CD8-positive, alpha-beta memory T cell (primary cell): ENCODE measurements at places on chromosomes 13 and 19. TPM values are rescaled to one million over a fixed set of nuclear protein-coding genes. Genes with fewer than 3 reads are reported as not detected.

The CRLF1 gene
- not detected for polyA plus RNA-seq

The C2CD4C gene
- not detected for polyA plus RNA-seq

The PSG2 gene
- not detected for polyA plus RNA-seq

The ONECUT3 gene
- not detected for polyA plus RNA-seq

The SIGLEC5 gene
- polyA plus RNA-seq = not detected

The LYPD3 gene
- 3.8 TPM for polyA plus RNA-seq

The PSG7 gene
- not detected for polyA plus RNA-seq

GRCh38 chr19:17618936-17619335 is 63.5 kb downstream of the COLGALT1 start:
- no peaks in the 10 kb centered on the region for H3K4me1 ChIP-seq
- H3K27ac ChIP-seq = no peak overlapping the region
- no peak for DNase-seq
- H3K4me3 ChIP-seq = no peak overlapping the region
- no peaks in the 10 kb centered on the region for H3K36me3 ChIP-seq

- H3K27me3 ChIP-seq = no peaks in the 10 kb centered on the region
- no peaks in the 10 kb centered on the region for H3K4me1 ChIP-seq
- no peak for DNase-seq
- H3K4me3 ChIP-seq = no peak overlapping the region
- H3K27ac ChIP-seq = no peak overlapping the region
- no peaks in the 10 kb centered on the region for H3K36me3 ChIP-seq
These were observed 324.3 kb downstream of the ZNF536 start for GRCh38 chr19:30696514-30696913.

DNA sequence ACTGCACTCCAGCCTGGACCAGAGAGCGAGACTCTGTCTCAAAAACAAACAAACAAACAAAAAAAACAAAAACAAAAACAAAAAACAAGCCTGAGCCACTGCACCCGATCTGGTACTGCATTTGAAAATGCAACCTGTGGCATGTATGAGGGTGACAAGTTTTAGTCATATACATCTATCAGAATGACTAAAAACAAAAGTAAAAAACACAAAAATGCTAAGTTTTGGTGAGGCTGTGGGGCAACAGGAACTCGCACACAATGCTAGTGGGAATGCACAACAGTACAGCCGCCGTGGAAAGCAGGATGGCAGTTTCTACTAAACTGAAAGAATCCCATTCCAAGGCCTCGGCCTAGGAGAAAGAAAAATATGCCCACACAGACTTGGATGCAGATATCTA is 7.8 kb downstream of the EBPL start:
- no peak overlapping the region for H3K27ac ChIP-seq
- H3K27me3 ChIP-seq = no peaks in the 10 kb centered on the region
- no peak for DNase-seq

GRCh38 chr13:94622344-94622743 is 20.7 kb downstream of the GPR180 start:
- H3K36me3 ChIP-seq = peaks cover 7% of the 10 kb centered on the region
- H3K27me3 ChIP-seq = no peaks in the 10 kb centered on the region
- no peak overlapping the region for H3K27ac ChIP-seq
- H3K4me1 ChIP-seq = no peaks in the 10 kb centered on the region

DNA sequence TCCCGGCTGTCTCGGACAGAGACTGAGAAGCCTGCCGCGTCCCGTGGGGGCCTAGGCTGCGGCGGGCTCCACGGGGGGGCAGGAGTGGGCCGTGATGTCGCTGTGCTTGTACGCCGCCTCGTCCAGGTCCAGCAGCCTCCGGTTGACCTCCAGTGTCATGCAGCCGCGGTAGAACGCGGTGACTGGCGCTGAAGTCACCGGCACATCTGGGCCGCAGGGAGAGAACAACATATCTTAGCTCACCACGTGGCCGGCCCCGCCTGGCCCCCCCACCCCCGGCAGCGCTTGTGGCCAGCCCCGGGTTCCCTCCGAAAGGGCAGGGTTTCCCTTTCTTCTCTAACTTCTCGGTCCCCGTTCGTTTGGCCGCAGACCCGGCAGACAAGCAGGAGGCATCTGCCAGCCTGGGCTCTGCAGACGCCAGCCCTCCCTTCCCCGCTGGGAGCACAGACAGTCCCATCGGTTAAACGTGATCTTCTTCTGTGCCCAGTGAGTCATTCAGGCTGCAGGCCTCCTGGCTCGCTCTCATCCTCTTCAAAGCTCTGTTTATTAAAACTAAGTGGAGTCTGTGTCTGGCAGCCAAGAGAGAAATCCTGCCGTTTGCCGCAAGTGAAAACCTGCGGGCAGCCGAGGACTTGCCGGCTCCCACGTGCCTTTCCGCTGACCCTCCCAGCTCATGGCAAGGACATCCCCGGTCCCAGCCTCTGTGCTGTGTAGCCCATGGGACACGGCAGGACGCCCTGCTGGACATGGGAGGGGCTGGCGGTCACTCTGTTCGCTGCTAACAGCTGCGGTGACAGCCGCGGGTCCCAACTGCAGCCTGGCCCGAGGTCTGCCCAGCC is 42.8 kb downstream of the GAS6 start:
- no peaks in the 10 kb centered on the region for H3K36me3 ChIP-seq
- DNase-seq = no peak
- H3K4me1 ChIP-seq = peaks cover 9% of the 10 kb centered on the region

DNA sequence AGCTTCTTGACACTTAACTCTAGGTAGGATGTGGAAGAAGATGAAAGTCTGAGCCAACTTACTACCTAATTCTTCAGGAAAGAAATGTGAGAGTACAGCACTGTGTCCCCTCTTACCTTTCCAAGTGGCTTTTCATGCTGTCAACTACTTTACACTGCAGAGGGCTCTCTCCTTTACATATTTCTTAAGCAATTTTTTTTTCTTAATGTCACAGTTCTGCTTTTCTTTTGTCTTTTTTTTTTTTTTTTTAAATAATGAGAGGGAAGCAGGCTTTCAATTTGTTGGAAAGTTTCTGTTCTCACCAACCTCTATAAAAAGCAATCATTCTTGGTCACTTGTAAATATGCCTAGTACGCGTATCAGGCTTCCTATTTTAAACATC is 212.7 kb upstream of the MIR17HG start:
- DNase-seq = no peak
- no peak overlapping the region for H3K27ac ChIP-seq
- H3K36me3 ChIP-seq = no peaks in the 10 kb centered on the region
- H3K27me3 ChIP-seq = no peaks in the 10 kb centered on the region

DNA sequence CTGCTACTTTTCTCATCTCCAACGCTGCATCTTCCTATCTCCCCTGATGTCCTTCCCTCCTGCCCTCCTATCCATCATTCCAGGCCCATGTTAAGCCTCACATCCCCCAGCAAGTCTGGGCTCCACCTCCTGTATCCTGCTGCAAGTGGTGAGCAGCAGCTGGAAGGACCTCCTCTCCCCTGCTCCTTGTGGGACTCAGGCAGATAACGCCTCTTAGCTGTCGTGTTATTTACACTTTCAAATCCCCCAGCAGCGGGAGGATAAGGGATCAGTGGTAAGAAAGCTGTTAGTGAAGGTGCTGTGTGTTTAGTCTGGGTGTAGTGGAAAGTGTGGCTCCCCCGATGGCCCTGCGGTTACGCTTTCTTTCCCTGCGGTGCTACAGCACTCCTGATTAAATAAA is 211.9 kb downstream of the ZNF536 start:
- H3K27ac ChIP-seq = no peak overlapping the region
- H3K27me3 ChIP-seq = no peaks in the 10 kb centered on the region
- no peaks in the 10 kb centered on the region for H3K36me3 ChIP-seq
- H3K4me1 ChIP-seq = no peaks in the 10 kb centered on the region
- H3K4me3 ChIP-seq = no peak overlapping the region

DNA sequence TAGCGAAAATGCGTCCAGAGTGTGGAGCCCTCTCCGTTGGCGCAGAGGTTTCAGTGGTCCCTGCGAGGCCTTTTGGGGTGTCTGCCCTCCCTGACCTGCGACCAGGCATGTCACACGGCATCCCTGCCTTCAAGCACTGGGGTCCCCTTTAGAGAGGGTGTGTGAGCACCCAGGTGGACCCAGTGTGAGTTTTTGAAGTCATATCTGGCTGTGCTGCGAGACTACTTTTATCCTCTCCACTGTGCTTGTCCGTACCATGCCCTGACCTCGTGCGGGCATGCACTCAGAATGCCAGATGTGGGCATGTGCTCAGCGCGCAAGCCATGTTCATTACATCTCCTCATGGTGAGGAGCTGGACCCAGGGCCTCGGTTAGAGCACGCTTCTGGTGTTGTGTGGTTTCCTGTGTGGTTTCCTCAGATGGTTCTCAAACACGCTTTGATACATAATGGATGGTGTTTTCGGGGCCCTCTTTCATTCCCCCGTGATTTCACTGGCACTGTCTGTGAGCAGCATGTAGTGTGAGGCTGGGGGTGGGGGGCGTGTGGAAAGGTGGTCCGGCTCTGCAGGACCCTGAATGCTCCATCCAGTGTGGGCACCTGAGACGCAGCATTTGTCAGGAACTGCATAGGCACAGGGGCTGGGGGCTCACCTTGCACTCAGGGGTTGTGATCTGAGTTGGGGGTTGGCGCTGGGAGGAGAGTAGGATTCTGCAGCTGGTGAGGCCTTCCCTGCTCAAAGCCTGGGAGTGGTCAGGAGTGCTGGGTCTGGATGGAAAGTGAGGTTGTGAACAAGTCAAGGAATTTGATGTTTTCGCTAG is 2.3 kb downstream of the TFDP1 start:
- H3K4me1 ChIP-seq = peaks cover 32% of the 10 kb centered on the region
- no peak overlapping the region for H3K27ac ChIP-seq
- H3K27me3 ChIP-seq = no peaks in the 10 kb centered on the region
- no peak for DNase-seq
- no peaks in the 10 kb centered on the region for H3K36me3 ChIP-seq

- DNase-seq = no peak
- H3K4me3 ChIP-seq = no peak overlapping the region
- H3K4me1 ChIP-seq = peaks cover 20% of the 10 kb centered on the region
- H3K27me3 ChIP-seq = no peaks in the 10 kb centered on the region
These were observed 5.1 kb downstream of the CD37 start for GRCh38 chr19:49340069-49340864.

GRCh38 chr13:43072394-43072793 is 49.0 kb downstream of the DNAJC15 start:
- DNase-seq = no peak
- H3K4me1 ChIP-seq = peaks cover 15% of the 10 kb centered on the region
- no peaks in the 10 kb centered on the region for H3K36me3 ChIP-seq
- no peaks in the 10 kb centered on the region for H3K27me3 ChIP-seq
- H3K27ac ChIP-seq = no peak overlapping the region

DNA sequence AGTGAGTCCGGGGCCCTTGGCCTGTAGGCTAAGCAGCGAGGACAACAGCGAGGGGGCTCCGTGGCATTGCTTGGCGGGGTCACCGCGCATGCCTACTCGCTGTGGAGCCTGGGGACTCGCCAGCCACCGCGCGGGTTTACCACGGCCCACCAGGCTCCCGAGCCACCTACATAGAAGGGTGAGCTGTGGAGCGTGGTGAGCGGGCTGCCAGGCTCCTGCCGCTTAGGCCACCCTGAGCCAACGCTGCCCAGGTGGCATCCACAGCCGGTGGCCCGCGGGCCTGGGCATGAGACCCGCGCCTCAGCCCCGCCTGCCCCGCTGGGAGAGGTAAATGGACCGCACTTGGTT is 31.2 kb downstream of the C1QTNF9 start:
- H3K27ac ChIP-seq = no peak overlapping the region
- H3K4me1 ChIP-seq = no peaks in the 10 kb centered on the region
- H3K4me3 ChIP-seq = no peak overlapping the region
- no peaks in the 10 kb centered on the region for H3K36me3 ChIP-seq
- no peak for DNase-seq
